ENCODE measurements at places on chromosomes 5 and 9.

GRCh38 chr5:179313849-179314521, 31.3 kb downstream of the ADAMTS2 start:
- DNase-seq = no peak

DNA sequence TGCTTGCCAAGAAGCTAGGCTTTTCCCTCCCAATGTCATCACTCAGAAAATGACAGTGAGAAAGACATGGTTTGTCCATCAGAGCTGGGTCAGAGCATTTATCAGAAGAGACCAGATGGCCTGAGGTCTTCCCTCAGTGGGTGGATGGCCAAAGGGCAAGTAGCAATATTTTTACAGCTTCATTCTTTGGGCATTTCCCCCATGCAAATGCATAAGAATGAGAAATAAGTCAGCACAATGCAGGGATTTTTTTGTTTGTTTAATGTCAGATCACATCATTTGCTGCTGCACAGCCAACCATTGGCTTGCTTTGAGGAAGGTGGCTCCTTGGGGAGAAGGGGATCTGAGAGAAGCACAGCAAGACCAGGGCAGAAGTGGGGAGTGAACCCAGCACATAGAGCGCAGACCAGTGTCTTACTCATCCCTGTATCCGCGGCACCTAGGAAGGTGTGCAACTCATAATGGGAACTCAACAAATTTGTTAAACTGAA, 209.6 kb downstream of the SEMA6A start:
- no peak for DNase-seq

DNA sequence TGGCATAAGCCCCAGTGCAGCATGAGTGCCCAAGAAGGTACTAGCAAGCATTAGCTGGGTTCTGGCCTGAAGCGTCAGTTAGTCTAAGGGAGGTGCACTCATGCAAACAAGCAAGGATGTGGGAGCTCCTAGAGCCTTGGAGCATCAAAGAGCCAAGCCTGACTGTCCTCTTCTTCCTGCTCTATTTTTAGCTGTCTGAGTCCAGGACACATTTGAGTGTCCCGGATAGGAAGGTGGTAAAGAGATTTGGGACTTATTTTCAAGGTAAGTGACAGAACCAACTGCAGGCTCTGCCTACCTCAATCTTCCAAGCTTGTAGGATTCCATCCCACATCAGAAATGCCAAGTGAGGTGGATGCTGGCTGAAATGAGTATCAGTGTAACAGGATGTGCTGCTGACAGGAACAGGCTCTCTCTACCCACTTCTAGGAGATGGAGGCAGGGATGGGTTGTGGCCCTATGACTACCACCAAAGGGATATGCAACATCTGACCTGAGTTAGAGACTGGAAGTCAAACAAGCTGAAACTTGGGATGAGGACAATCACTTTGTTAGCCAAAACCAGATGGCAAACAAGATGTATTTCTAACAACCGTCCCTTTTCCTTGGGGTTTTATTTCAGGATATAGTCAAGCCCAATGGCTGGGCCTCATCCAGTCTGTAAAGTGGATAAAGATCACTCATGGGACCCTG, 15.1 kb downstream of the MACROH2A1 start:
- DNase-seq = no peak

DNA sequence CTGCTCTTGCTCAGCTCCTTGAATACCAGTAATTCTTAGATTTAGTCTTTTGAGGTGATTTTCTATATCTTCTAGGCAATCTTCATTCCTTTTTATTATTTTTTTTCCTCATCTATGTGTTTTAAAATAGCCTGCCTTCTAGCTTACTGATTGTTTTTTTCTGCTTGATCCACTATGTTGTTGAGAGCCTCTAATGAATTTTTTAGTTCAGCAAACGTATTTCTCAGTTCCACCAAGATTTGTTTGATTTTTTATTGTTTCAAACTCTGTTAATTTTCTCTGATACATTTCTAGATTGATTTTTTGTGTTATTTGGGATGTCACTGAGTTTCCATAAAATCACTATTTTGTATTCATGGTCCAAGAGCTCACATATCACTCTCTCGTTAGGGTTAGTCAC, 9.5 kb downstream of the POLK start:
- no peak for DNase-seq

DNA sequence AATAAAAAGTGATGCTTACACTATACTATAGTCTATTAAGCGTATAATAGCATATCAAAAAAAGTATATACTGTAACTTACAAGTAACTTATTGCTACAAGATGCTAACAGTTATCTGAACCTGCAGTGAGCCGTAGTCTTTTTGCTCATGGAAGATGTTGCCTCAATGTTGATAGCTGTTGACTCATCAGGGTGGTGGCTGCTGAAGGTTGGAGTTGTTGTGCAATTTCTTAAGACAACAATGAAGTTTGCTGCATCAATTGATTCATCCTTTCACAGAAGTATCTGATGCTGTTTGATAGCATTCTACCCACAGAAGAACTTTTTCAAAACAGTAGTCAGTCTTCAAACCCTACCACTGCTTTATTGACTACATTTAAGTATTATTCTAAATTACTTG, 7.8 kb upstream of the C9orf40 start:
- no peak for DNase-seq
